Uterus (tissue), 4 donors: ENCODE measurements at places on chromosomes 1 and 21.
A peak's percentile ranks its signal among the peaks of the same experiment; 100 is the strongest.

GRCh38 chr1:101051688-101052638 lies 26.4 kb upstream of the DPH5 start:
- DNase-seq = no peak

DNA sequence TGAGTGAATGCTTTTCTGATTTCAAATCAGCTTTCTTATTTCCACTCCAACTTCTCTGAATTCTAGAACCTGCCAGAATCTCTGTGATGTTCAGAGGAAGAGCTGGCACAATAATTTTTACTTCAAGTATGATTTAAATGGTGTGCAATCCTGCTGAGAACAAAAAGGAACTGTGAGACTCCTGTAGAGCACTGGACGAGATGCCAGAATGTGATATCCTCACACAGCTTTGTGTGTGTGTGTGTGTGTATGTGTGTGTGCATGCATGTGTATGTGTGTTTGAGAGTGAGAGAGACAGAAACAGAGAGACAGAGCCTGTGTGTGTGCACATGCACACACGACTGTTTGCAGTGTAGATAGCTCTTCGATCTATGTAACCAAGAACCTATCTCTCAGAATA lies 713.6 kb upstream of the ZP4 start:
- no peak for DNase-seq

DNA sequence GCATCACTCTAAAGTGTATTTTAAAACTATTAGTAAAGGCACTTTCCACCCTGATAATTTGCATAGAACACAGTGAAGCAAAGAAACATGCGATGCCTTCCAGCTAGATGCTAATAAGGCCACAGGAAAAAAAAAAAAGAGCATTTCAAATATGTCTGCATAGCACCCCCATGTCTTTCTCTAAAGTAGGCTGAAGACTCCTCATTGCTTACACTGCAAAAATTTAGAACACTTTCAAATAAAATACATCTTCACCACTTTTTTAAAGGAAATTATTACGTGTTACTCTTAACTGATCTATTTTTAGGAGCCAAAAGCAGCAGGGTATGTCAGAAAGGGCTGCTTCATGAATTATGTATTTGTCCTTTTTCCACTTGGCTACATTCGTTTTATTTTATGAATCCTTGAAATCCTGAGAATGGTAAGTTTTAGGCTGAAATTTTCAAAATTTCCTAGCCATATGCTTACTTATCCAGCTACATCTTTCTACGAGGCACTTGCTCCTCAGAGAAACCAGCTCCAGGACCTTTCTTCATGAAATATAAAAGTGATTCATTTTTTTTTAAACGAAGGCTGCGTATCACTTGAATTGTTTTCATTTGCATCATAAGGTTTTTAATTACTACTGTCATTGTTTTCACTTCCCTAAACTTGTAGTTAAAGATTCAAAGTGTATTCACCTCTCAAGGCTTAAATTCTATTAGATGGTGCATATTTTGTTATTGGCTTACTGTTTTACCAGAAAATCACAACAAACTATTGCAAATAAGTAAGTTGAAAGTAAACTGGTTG lies 513.0 kb downstream of the PTPRC start:
- no peak for DNase-seq

GRCh38 chr1:24717887-24718650 lies 27.2 kb upstream of the CLIC4 start:
- no peak for DNase-seq

DNA sequence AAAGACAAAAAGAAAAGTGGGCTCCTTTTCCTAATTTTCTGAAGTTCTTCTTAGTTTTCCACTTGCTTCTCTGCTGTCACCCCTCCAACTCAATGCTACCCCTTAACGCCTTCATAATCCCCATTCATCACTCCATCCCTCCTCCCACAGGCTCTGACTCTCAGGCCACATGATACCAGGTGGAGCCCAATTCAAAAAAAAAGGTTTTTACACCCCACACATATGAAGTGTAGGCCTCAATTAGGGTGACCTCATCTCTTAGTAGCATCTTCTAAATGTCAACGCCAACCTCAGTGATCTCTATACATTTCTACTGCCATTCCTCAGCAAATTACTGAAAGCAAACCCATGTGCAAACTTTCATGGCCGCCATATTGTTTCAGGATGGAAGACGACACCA lies 6.4 kb downstream of the SSBP3 start:
- DNase-seq = no peak

DNA sequence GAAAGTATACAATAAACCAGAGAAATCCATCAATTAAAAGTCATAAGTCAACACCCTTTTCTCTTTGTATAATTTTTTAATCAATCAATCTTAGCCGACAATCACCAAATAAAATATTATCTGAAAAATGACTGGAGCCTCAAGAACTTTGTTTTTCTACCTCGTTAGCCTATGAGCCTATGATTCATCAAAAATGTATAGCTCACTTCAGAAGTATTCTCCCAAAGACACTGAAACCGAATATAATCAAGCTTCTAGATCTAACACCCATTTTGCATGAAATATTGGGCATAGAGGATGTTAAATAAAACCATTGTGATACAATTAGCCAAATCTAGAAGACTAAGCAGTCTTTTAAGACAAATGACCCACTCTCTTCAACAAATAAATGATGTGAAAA lies 17.8 kb upstream of the RSBN1 start:
- no peak for DNase-seq

- DNase-seq = no peak
These were observed 9.5 kb downstream of the MR1 start for GRCh38 chr1:181043025-181043888.

DNA sequence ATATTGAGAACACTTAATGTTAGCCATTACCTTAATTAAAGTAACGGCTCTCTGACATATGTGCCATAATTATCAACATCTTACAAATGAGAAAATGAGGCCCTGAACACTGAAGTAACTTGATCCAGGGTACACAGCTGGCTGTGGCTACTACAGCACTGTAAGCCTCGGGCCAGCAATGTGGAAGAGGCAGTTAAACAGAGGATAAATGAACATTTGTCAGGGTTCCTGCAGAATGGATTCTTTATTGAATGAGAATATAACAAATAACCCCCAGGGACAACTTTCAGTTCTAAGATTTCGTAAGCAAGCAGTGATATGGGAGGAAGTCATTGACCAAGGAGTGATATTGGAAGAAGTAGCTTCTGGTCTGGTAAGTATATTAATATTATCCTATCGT lies 70.5 kb upstream of the SCYL3 start:
- DNase-seq = no peak

GRCh38 chr1:119711804-119712341 lies at the start of gene PHGDH:
PHGDH (plus strand) TSS chr1:119711934; CDS start chr1:119712023, 89 bp downstream.
- DNase-seq = peak; percentile 74

DNA sequence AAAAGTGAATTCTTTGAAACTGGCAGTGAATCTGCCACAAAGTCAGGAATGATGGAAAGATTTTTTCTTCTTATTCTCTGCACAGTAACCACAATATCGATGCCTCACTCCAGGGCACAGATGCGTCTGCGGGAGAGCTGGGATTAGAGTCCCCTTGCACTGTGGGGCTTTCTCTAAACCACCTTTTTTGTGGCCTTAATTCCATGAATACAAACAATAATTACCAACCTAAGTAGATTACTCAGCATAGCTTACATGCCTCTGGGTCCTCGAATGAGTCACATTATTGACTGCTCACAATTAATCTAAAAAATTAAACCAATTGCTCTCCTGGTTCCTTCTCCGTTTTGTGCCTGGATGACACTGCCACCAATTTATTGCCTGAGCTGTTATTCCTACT lies 125.8 kb downstream of the KAZN start:
- DNase-seq = no peak

GRCh38 chr21:17352996-17353655 lies 159.7 kb upstream of the CXADR start:
- no peak for DNase-seq

DNA sequence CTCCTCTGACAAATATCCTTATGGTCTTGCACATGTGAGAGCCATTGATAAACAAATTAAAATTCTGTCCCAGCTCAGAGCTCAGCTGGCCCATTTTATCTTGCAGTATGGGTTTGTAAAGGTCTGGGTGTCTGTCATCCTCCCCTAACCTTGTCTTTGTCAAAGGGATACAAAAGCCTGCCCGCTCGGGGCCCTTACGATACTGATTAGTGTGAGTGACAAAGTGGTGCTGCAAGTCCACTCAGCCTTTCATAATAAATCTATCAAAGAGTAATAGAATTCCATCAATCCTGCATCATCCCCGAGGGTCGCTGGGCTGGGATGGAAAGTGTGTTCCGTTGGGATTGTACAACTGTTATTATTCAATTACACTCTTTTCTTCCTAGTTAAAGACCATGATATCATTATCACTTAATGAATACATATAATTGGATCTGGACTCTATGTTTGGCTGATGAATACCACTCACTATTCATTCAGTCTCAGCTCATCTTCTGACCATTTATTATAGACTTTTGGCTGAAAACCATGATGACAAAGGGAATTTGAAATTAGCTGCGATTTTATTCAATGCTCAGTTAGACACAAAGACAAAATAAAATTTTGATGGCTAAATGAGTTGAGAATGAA lies 122.5 kb upstream of the FOXD3 start:
- DNase-seq = no peak

DNA sequence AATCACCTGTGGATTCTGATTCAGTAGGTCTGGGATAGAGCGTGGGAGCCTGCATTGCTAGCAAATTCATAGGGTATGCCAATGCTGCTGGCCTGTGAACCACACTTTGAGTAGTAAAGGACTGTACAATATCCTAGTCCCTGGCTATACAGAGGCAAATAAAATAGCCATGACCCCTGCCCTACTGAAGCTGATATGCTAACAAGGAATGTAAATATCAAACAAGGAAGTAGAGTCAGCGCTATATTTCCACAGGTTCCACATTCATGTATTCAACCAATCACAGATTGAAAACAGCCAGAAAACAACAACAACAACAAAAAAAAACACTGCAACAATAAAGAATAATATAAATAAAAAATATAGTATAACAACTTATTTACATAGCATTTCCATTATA lies 77.8 kb downstream of the TM2D1 start:
- no peak for DNase-seq

GRCh38 chr21:17498586-17498985 lies 14.3 kb upstream of the CXADR start:
- no peak for DNase-seq

DNA sequence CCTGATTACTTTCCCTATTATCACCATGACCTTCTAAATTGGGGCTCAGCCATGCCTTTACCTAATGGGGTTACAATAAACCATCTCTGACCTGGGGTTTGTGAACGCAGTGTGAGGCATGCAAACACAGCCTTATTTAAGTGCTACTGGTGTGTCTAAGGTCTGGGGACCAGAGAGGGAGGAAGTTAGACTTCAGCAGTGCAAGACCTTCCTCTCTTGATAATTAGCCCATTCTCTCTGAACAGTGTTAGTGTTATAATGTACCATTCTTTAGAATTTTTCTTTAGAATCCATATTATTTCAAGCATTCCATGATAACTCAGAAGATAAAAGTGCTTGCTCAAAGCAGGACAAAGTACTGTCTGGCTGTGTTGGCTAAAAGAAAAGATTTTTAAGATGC lies 10.5 kb upstream of the LRRC8D start:
- DNase-seq = no peak

- no peak for DNase-seq
These were observed 9.8 kb upstream of the GJA8 start for GRCh38 chr1:147892731-147893214.

DNA sequence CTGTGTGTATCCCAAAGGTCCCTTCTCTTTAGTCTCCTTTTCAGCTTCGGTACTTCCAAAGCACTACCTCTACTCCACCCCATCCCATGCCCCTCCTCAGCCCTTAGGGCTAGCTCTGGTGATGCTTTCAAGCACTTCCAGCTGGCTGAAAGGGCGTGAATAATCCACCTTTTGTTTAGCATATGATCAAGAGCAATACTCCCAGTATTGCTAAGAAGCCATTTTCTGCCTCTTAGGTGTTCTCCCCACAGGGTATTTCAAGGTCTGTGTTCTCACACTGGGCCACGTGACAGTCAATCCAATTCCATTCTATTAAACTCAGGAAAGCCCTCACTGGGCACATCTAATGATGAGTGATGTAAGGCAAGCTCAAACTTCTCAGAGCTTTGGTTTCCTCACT lies 298.5 kb upstream of the PROX1 start:
- no peak for DNase-seq

GRCh38 chr1:147722124-147722523 lies 38.3 kb downstream of the GJA5 start:
- no peak for DNase-seq

- no peak for DNase-seq
These were observed 24.2 kb downstream of the TRABD2B start for GRCh38 chr1:47972864-47973432.

DNA sequence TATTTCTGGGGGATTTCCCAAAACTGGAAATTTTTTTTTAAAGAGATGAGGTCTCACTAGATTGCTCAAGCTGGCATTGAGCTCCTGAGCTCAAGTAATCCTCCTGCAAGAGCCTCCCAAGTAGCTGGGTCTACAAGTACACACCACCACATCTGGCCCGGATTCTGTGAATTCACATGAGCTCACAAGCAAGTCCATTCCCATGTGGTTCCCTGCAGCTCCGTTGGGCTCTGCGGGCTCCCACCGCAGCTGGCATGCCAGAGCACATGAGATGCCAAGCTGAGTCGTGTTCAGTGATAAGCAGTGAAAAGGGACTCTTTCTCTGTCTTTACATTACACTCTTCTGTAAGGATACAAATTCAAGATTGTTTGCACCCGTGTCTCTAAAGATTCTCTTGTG lies 21.9 kb upstream of the TTF2 start:
- DNase-seq = no peak

GRCh38 chr1:47483651-47484050 lies 45.8 kb downstream of the FOXD2 start:
- DNase-seq = no peak

GRCh38 chr1:3453891-3454810 lies at the start of gene ARHGEF16:
ARHGEF16 (plus strand) TSS chr1:3454665; CDS start chr1:3463085, 8,420 bp downstream.
- DNase-seq = no peak

GRCh38 chr1:150262388-150263320 lies 5.1 kb downstream of the CA14 start:
- no peak for DNase-seq

- no peak for DNase-seq
These were observed 22.2 kb upstream of the ABL2 start for GRCh38 chr1:179251675-179252074.

- DNase-seq = no peak
These were observed 85.1 kb downstream of the PLPP3 start for GRCh38 chr1:56494306-56494705.
